ENCODE measurements at places on chromosomes 5 and 9.

DNA sequence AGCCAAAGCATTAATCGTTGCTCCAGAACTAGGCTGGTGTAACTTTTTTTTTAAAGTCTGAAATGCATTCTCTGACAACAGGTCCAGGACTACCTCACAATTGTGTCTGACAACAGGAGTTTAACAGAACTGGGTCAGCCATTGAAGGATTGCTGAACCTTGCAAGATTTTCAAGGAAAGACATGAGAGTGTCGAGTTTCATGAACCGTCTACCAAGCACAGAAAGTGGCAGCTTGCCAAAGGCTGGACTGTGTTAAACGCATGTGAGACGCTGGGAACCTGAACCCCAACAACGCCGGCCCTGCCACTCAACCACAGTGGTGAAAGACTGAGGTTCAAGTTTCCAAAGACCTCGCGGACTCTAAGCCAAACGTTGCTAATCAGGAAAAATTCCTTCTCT is 79.1 kb downstream of the LHFPL2 start:
- DNase-seq, result no peak

DNA sequence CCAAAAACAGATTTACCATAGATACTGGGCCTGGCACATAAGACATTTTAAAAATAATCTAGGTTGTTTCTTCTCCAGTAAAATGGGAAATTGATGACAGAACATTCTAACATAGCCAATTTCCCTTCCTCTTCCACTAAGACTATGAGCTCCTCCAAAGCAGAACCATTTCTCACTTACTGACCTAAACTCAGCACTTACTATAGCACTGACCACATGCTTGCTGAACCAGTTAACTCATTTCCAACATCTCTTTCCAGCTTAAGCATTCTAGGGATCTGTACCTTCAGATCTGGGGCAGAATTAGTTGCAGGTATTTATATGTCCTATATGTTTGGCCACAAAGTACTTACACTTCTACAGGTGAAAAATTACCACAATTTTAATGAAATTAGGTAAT is 58.9 kb downstream of the TTC39B start:
- no peak for DNase-seq

DNA sequence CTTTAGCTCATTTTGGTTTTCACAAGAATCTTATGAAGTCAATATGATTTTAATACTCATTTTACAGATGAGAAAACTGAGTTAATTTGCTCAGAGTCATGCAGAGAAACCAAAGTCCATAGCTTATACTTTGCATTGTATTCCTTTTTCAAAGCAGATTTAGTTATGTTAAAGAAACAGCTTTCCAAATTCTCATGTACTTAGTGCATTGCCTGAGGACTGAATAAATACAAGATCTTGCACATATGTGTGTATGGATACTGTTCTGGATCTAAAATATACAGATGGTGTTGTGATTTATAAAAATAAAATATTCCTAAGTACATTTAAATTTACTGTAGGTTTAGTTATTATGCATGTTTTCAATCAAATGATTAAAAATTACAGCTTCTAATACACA is 43.5 kb upstream of the CD180 start:
- no peak for DNase-seq

DNA sequence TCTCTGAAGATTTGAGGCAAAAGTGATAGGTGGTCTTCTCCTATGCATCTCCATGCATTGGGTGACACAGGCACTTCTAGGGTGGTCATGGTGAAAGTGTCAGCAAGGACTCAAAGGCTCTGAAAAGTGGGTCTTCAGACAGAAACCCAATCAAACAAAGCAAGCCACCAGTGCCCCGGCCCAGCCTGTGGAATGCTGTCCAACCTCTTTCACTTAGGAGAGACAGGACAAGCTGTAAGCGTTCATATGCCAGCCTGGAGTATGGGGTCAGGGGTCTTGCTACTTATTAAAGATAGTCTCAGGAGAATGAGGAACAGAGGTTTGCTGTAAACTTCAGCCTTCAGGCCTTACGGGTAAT is 324.5 kb downstream of the GADD45G start:
- no peak for DNase-seq

- DNase-seq, result no peak
Observed at GRCh38 chr9:73143711-73144328, 7.8 kb upstream of the ANXA1 start.

DNA sequence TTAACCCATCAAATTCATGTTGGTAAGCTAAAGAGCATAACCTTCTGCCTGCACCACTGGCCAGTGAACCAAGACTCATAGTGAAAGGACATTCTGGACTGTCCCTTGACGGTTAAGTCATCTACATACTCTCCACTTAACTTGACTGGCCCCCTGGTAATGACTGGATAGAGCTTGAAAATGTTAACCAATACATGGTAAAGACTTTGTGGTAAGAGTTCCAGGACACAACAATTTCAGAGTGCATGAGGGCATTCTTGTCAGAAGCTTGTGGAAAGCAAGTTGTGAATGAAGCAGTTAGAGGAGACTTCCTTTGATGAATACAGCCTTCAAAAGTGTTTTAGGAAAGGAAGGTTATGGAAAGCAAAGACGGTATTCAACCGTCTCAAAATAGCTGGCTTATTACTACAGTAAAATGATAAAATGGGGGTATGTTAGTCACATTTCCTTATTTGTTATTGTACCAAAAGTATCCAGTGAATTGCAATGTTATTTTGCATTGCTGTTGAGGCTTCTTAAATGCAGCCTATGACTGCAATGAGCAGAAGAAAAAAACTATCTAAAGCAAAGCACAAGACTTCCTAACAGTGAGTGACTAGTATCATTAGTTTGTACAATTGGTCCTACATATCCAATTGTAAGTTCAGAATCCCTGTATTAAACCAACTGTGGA is 47.2 kb upstream of the DAB2 start:
- no peak for DNase-seq

- no peak for DNase-seq
Observed at GRCh38 chr5:74963407-74963806, 89.0 kb downstream of the GCNT4 start.

DNA sequence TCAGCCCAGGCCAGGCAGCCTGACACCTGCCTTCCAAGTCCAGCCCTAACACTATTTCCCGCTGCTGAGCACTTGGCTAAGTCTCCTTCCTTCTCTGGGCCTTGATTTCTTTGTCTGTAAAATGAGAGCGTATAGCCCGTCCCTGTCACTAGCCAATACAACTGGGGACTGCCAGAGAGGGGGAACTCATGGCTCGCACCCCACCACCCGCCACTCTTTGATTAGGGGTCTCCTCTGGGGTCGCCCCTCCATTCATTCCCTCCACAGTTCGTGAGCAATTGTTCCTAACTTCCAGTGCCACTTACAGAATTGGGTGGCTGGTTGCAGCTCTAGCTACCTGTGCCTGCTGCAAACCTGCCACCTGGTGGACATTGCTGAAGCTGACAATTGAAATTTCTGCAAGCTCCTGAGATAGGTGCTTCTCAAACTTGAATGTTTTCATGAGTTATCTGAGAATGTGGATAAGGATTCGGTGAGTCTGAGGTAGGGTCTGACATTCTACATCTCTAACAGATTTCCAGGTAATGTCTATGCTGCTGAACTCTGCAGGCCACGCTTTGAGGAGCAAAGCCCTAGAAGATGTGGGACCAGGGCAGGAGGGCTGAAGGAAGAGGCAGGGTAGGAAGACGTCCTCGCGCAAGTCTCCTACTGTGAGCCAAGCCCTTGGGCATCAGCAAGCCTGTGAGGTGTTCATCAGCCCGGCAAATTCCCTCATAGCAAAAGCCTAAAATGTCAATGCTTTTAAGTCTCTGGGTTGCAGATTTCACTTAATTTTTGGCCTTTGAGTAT is 13.3 kb upstream of the RECK start:
- peak; percentile 38 for DNase-seq

Data from activated CD4-positive, CD25-positive, alpha-beta regulatory T cell treated with anti-CD3 and anti-CD28 coated beads, Interleukin-2, amount 50 U/mL, for 16 hours (primary cell).